ENCODE measurements at places on chromosomes 5 and 9.

DNA sequence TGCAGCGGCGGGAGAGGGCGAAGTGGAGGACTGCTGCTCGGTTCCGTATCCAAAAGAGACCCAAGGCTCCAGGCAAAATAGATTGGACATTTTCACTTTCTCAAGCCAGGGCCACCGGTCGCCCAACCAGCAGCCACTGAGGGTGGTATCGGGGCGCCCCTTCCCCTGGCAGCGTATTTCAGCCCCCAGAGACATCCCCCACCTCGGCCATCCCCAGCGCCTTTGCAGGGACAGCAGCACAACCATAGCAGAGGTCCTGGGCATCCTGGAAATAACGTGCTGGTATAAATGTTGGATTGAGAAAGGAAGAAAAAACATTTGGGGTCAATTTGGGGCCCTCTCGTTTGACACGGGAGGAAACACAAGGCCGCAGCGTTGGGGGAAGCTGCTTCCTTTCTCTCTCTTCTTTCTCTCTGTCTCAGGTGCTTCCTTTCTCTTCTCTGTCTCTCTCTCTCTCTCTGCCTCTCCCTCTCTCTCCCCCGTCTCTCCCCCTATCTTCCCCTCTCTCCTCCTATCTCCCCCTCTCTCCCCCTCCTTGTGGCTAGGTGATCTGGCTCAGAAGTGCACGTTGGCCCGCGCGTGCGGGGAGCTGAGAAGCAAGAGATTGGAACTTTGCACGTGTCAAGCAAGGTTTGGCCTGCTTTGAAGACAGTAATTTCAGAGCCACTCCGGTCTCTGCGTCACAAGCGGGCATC lies 624 bp upstream of the RETREG1 start:
- DNase-seq = no peak

GRCh38 chr9:79990536-79990935 lies 418.8 kb downstream of the TLE4 start:
- no peak for DNase-seq

- no peak for DNase-seq
Measured at GRCh38 chr5:90940227-90940995, 381.8 kb downstream of the ADGRV1 start.

- no peak for DNase-seq
Measured at GRCh38 chr5:178685386-178686059, 44.9 kb downstream of the ZNF354A start.

- no peak for DNase-seq
Measured at GRCh38 chr9:88706193-88707113, 171.5 kb downstream of the NXNL2 start.

- DNase-seq = no peak
Measured at GRCh38 chr9:93065135-93065720, 6.7 kb downstream of the SUSD3 start.

DNA sequence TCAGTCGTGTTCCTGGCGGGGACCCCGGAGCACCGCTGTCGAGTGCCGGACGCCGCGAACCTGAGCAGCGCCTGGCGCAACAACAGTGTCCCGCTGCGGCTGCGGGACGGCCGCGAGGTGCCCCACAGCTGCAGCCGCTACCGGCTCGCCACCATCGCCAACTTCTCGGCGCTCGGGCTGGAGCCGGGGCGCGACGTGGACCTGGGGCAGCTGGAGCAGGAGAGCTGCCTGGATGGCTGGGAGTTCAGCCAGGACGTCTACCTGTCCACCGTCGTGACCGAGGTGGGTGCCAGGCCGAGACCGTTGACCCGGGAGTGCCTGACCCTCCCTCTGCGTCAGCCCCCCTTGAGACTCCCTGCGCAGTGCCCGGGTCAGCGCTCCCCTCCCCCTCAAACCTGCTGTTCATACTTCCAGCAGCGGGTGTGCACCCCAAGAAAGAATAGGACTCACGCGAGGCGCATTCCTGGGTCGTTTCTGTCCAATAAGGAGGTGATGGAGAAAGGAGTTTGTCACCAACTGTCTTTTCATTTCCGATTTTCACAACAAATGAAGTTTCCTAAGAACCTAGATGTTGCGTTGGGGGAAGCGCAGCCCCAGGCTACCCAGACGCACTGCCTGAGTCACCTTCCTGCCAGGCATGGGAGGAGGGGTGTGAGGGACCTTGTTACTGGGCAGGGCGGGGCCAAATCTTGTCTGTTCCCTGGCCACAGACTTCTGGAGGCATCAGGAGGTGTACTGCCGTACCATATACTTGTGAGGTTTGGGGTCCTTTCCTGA lies 722 bp downstream of the SLC22A4 start:
- peak; percentile 82 for DNase-seq

DNA sequence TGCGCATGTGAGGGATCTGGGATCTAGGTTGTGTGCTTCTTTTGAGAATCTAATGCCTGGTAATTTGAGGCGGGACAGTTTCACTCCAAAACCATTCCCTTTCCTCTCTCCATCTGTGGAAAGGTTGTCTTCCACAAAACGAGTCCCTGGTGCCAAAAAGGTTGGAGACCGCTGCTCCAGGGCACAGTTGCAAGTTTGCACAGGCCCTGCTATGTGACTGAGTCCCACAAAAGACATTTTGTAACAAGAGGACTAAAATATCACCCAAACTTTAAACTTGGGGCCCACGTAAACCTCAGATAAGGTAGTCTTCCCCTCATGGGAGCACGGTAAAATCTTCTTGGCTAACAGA lies 5.8 kb upstream of the ZNF367 start:
- DNase-seq = no peak

DNA sequence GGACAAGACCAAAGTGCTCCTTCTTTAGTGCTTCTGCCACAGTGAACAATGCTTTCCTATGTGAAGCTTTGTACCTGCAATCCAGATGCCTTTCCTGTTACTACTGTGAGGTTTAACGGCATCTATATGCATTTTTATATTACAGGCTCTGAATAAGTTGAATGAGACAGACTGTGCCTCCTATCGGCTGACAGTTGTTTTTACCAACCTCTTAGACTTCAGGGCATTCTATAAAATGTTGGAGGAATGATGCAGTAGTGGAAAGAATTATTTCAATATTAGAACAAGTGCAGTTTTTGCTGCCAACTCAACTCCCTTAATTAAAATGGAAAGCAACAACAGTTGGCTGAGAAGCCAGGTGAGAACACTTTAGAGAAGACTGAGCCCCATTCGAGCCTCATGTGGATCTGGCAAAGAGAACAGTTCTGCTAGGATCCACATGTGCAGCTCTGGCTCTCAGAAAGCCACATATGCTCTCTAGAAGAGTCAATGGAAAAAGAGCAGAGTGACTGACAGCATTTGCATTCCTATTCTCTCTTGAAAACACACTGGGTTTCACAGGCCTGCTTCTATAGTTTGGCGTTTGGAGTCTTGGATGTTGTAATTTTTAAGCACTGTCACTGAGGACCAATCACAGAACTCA lies 147.5 kb downstream of the LURAP1L start:
- no peak for DNase-seq

DNA sequence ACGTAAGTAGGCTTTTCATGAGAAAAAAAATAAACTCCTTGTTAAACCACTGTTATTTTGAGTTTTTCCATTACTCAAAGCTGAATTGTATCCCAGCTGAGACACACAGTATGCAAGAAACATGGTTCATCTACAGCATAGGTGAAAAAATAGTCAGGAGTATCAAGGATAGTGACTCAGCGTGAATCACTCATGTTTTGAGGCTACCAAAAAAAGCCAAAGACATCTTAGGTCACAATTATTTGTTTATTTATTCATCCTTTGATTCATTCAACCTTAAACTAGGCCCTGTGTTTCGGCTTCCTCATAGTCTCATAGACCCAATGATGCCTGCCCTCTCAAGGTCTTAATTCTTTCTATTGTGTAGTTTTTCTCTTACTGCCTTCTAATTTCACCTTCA lies 32.9 kb upstream of the STX17 start:
- no peak for DNase-seq

GRCh38 chr5:60510049-60510448 lies 189.9 kb downstream of the DEPDC1B start:
- no peak for DNase-seq

DNA sequence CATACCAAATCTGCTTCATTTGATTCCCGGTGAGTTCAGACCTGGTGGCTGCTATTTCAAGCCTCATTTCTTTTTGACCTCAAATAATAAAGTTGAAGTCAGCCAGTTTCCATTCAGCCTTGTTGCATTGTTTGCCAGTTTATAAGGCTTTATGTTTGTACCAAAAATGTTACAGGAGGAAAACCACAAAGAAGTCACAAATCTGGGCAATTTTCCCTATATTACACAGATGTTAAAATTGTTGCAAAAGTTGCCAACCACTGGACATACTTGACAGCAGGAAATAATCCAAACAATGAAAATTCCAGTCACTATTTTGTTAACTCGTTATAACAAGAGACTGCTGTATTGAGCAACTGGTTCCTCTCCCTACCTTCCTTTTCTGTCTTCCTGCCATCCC lies 1325.0 kb upstream of the DMAC1 start:
- no peak for DNase-seq

GRCh38 chr5:23450187-23450586 lies 57.2 kb upstream of the PRDM9 start:
- no peak for DNase-seq

GRCh38 chr5:27216367-27216950 lies 178.1 kb upstream of the CDH9 start:
- no peak for DNase-seq

GRCh38 chr9:79955300-79955699 lies 383.5 kb downstream of the TLE4 start:
- no peak for DNase-seq

DNA sequence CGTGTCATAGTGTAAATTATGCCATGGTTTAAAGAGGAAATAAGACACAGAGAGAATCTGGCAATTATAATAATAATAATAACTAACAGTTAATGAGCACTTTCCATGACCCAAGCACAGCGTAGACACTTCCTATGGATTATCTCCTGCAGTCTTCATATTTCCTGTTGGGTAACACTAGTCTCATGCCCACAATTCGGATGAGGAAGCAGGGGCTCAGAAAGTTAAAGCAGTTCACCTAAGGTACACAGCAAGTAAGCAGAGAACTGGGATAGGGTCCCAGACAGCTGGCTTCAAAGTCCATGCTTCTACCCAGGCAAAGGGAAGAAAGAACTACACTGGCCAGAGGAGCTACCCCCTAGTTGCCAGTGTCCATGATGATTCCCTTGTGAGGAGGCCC lies 27.9 kb upstream of the TGFBI start:
- no peak for DNase-seq

- DNase-seq = no peak
Measured at GRCh38 chr5:172003746-172004145, 2.7 kb downstream of the FBXW11 start.

- no peak for DNase-seq
Measured at GRCh38 chr5:3121813-3122212, 370.3 kb upstream of the IRX2 start.

DNA sequence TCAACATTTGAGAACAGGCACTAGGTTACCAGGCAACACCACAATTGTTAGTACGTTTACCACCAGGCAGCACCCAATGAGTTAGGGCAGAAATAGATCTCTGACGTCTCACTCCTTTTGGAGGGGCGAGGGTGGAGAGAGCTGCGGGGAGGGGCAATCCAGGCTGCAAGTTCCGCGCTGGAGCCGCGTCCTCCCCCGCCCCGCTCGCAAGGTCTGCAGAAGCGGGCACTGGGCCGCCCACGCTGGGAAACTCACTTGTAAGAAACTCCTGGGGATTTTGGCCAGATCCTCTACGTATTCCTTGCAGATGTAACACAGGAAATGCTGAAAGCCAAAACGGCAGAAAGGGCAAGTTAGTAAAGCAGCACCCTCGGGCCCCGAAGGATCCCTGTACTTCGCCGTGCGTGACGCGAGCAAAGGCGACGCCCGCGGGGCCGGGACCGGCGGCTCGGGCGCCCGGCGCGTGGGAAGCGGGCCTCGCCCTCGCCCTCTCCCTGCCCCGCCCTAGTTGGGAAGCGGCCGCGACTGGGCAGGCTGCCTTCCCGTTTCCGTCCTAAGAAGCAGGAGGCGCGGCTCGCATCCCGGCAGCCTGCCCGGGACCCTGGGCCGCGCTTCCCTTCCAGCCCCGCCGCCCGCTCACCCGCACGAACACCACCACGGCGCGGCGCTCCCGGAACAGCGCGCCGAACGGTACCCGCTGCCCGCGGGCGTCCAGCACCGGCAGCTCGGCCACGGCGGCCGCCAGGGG lies 493 bp downstream of the PRXL2C start:
- peak; percentile 92 for DNase-seq

- DNase-seq = peak; percentile 77
Measured at GRCh38 chr9:107548298-107549142, 59.0 kb upstream of the KLF4 start.

GRCh38 chr5:122321921-122322320 lies 9.9 kb downstream of the SNCAIP start:
- DNase-seq = no peak

DNA sequence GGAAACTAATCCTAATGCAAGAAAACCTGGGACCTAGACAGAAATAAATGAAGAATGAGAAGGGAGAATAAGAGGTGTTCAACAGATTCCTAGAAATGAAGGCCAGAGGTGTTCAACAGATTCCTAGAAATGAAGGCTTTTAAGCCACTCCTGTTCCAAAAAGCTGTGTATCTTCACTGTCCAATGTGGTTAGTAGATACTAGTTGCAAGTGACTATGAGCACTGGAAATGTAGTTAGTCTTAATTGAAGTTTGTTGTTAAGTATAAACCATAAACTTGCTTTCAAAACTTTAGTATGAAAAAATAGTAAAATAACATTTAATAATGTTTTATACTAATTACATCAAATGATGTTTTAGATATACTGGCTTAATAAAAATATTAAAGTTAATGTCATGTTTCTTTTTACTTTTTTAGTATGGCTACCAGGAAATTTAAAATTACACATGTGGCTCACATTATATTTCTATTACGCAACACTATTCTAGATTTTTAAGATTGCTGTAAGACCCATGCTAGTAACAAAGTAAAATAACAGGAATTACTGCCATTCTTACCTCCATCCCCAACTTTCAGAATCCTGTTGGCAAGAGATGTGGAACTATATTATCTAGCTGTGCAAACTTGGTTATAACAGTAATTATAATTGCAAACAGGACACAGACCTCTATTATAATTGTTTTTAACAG lies 57.5 kb downstream of the RICTOR start:
- no peak for DNase-seq

DNA sequence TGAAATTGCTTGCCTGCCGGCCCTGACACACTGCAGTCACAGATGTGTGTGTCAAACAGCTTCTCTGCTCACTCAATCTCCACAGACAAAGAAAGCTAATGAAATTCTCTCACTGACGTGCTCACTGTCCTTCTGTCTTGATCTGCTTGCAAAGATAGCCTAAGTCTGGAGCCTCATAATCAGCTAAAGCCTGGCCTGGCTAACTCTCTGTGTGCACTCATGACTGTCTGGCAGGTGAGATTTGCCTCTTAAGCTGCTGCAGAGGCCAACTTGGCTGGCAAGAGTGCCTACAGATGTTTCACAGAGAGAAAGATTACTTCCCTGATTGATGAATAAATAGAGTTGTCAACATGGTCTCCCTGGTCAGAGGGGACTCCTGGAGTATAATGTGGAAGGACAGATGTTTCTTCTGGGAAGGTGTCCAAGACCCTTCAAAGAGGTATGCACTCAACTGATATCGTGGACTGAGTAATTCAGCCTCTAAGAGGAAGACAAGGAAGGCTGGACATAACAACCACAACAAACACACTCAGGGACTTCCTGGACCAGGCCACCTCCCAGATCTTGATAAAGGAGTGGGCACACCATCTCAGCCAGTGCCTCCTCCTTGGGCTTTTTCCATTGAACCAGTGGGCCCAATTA lies 362.0 kb downstream of the SPOCK1 start:
- DNase-seq = no peak
